ENCODE measurements at places on chromosomes 1 and 21.

DNA sequence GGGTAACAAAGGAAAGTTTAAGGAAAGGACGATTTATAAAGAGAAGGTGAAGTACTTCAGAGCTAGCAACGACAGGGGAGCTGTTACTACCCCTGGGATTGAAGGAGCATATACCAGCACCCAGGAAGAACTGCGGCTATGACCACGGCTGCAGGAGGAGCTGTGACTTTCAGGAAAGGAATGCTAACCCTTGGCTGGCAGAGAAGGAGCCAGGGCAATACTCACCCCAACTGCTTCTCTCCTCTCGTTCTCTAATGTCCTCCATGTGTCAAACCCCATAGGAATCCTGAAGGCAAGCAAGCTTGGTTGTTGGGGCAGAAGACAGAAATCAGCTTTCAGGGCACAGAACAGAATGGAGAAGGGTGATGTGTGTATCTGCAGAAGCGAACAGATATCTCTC is 120.5 kb downstream of the TMEM53 start:
- DNase-seq = no peak

DNA sequence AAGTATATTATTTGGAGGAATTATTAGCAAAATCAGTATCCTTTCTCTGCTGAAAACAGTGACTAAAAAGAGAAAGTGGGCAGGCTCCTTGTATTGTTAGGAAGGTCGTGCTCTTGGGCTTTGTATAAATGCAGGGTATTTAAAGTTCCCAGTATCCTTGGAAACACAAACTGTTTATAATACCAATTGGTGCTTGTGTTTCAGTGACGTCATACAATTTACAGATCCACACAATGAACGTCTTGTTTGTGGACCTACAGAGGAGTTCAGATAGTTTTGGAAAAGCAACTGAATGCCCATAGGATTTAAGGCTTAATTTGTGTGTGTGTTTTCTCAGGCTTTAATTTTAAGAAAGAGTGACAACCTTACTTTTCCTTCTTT is 168.2 kb downstream of the RASAL2 start:
- DNase-seq = no peak

DNA sequence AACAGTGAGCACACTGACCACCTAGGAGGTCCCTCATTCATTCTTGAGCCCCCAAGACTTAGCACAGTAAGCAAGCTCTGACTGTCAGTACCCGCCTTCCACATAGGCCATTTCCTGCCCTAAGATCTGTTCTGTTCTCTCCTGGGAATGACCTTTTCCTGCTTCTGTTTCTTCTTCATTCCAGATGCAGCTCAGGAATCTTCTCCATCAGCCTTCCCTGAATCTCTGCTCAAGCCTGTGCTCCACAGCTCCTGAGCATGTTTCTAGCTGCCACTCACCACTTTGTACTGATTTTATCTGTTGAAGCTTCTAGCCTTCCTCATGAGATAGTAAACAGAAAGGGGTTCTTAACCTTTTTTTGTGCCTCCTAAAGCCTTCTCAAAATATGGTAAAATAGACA is 56.6 kb downstream of the ZNF281 start:
- no peak for DNase-seq

DNA sequence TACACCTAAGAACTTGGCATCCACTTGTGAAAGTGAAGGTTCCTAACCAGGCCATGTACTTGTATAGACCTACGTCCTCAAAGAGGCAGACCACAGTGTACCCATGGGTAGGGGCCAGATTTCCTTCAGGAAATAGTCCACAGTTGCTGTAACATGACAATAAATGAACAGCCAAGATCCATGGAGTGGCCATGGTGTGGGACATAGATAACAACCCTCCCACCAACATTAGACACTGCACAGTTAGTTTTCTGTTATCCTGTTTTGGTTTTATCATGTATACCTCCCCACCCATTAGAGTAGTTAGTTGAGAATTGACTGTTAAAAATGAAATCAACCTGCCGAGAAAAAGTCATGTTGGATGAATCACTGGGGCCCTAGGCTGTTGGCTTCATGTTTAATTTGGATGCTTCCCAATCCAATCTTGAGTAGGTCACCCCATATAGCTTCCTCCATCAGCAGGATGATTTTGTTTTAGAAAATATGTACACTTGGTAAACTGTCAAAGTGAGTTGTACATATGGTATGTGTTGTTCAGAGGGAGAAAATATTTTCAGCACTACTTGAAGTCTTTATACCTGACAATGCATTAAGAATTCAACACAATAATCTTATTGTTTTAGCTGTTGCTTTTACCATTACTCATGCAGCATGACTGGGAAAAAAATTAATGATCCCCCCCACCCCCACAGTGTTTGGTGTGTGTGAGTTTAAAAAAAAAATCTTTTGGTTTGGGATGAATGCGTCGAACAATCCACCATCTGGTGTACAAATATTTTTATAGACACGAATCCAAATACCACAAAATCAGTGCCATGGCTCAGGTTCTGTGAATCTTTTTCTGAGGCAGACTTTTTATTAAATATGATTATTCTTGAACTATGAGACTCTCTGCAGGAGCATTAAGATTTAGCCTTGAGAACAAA is 88.3 kb upstream of the ARHGAP29 start:
- no peak for DNase-seq

DNA sequence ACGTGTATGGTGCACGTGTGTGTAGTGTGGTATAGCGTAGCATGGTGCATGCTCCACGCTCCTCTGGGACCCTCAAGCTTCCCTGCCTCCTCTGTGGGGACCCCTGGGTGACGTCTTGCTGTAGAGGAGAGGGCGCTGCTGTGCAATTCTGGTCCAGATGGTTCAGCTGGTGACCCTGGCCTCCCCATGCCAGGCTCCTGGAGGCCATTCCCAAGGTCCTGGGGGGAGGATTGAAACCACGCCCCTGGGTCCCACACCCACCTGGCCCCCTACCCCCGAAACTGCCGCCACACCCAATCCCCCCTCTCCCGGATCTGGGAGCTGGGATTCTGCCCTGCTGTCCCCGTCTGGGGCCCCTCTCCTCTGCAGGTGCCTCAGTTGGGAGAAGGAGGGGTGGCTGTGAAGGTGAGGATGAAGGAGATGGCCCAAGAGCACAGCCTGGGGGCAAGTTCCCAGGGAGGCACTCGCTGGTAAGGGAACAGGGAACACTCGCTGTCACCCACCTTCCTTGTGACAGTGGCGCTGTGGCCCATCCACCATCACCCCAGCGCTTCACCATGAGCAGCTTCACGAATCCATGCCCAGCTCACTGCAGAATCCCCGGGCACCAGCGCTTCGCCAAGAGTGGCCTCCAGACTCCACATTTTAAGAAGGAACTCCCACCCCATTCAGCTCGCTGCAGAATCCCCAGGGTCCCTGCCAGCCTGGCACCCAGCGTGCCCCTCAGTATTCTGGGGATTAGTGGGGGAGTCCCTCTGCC is 38.0 kb downstream of the WDR4 start:
- no peak for DNase-seq

- DNase-seq = no peak
These were observed 28.2 kb downstream of the NAV1 start for GRCh38 chr1:201566933-201567801.

GRCh38 chr1:117836069-117836468 is 93.4 kb downstream of the GDAP2 start:
- DNase-seq = no peak

GRCh38 chr21:40610345-40610744 is 236.6 kb downstream of the DSCAM start:
- no peak for DNase-seq

GRCh38 chr1:96978444-96978843 is 256.9 kb downstream of the PTBP2 start:
- no peak for DNase-seq
